ENCODE measurements at places on chromosomes 6 and 20. TPM values are rescaled to one million over a fixed set of nuclear protein-coding genes. Genes with fewer than 3 reads are reported as not detected.
A peak's percentile ranks its signal among the peaks of the same experiment; 100 is the strongest.

- H3K4me3 ChIP-seq = no peak overlapping the region
- no peak overlapping the region for H3K27ac ChIP-seq
Measured at GRCh38 chr6:108632441-108632840, 71.7 kb downstream of the FOXO3 start.

DNA sequence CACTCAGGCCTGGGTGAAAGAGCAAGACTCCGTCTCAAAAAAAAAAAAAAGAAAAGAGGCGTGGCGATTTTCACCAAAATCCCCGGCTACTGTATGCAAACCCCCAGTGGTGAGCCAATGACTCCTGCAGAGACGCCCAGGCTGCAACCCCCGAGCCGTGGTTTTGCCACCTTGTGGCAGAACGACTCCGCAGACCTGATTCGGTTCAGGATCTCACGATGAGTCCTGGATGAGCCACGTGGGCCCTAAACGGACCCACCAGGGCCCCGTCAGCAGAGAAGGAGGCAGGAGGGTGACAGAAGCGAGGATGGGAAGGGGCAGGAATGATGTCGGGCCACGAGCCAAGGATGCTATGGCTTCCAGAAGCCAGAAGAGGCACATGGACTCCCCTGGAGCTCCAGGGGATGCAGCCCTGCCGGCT lies 42.5 kb downstream of the SLC2A4RG start:
- DNase-seq = no peak
- no peaks in the 10 kb centered on the region for H3K4me1 ChIP-seq
- no peak overlapping the region for H3K4me3 ChIP-seq
- H3K27ac ChIP-seq = no peak overlapping the region

DNA sequence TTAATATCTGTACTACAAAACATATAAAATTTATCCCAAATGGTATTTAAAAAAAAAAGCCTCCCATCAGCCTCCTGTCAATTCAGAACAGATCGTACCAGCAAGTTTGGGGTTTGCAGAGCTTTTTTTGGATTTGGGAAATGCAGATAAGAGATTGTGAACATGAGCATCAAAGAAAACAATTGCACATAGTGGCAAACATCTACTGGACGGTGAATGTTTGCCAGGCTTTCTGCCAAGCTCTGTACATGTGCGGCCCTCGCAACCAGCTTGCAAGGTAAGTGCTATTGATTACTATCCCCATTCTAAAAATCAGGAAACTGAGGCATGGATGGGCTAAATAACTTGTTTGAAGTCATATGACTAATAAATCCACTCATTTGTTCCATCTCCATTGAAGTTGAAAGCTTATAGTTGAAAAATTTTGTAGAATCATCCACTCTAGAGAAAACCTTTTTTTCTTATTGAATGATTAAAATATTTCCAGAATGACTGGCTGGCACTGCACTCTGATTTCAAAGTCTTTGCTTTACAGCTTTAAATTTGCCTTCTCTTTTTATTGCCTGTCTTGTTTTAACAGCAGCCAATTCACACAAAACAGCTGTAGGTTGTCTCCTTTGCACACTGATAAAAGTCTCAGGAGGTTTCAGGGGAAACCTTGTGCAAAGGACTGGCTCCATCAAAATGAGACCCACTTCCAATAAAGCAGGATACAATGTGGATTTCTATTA lies 37.4 kb upstream of the SIRT5 start:
- DNase-seq = no peak
- no peaks in the 10 kb centered on the region for H3K27me3 ChIP-seq
- no peak overlapping the region for H3K4me3 ChIP-seq
- no peaks in the 10 kb centered on the region for H3K36me3 ChIP-seq
- no peaks in the 10 kb centered on the region for H3K4me1 ChIP-seq

CST9L gene
- not detected for total RNA-seq

GRCh38 chr6:31652925-31653724 lies 664 bp upstream of the BAG6 start:
- no peaks in the 10 kb centered on the region for H3K4me1 ChIP-seq
- H3K27ac ChIP-seq = peak overlapping the region; percentile 97
- peaks cover 13% of the 10 kb centered on the region for H3K36me3 ChIP-seq
- H3K4me3 ChIP-seq = peak overlapping the region; percentile 99

GRCh38 chr6:1321738-1322137 lies 9.8 kb downstream of the FOXQ1 start:
- H3K36me3 ChIP-seq = no peaks in the 10 kb centered on the region
- no peak overlapping the region for H3K4me3 ChIP-seq
- no peak overlapping the region for H3K27ac ChIP-seq
- no peaks in the 10 kb centered on the region for H3K27me3 ChIP-seq
- no peaks in the 10 kb centered on the region for H3K4me1 ChIP-seq

TMEM242 gene
- total RNA-seq = 8.3 TPM

TAP2 gene
- 17.4 TPM for total RNA-seq

All from SJCRH30 (cell line).